LHCN-M2 (cell line): ENCODE measurements at places on chromosomes 7 and 10.

DNA sequence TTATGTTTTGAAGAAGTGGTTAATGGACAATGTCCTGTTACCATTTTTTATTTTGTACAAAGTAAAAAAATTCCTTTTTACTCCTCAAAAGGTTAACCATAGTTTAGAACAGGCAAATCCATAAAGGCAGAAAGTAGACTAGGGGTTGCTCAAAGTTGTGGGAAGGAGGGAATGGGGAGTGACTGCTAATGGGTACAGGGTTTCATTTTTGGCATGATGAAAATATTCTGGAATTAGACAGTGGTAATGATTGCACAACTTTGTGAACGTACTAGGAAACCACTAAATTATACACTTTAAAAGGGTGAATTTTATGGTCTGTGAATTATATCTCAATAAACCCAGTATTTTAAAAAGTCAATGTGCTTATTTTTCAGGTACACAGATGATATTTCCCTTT, 35.4 kb upstream of the CDK14 start:
- peak; percentile 52 for DNase-seq

- no peak for DNase-seq
These were observed 254.5 kb upstream of the RNF32 start for GRCh38 chr7:156386097-156386496.

- peak; percentile 88 for DNase-seq
These were observed 256.4 kb downstream of the KIAA1217 start for GRCh38 chr10:24465124-24465874.

GRCh38 chr7:156151078-156151477, 338.8 kb upstream of the SHH start:
- DNase-seq = no peak

GRCh38 chr7:138935465-138936011, 45.7 kb downstream of the KIAA1549 start:
- peak; percentile 96 for DNase-seq

GRCh38 chr7:22629056-22629455, 97.9 kb upstream of the IL6 start:
- DNase-seq = no peak

- no peak for DNase-seq
These were observed 103.5 kb upstream of the FAM20C start for GRCh38 chr7:88927-89231.

DNA sequence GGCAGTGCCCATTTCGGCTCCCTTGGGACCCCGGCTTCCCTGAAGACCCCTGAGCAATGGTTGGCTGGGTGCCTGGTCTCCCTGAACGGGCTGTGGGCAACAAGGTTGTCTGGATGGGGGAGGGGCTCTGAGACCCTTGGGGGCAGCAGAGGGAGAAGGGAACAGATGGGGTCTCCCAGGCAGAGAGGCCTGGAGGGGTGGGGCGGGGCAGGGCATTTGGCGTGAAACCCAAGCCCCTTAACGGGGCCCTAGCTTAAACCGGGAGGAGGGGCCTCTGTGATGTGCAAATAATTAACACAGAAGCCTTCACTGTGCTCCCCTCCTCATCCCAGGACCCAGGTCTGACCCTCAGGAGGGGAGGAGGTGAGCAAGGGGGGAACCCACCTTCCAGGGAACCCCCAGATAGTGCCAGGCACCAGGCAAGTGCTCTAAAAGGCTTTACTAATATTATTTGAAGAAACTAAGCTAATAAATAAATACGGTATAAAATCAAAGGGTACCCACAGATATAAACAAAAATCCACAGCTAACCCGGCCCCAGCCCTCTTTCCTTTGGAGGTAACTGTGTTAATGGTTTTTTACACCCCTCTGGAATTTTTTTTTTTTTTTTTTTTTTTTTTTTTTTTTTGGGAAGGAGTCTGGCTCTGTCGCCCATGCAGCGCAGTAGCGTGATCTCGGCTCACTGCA, 170.8 kb downstream of the RNF216 start:
- DNase-seq = no peak

DNA sequence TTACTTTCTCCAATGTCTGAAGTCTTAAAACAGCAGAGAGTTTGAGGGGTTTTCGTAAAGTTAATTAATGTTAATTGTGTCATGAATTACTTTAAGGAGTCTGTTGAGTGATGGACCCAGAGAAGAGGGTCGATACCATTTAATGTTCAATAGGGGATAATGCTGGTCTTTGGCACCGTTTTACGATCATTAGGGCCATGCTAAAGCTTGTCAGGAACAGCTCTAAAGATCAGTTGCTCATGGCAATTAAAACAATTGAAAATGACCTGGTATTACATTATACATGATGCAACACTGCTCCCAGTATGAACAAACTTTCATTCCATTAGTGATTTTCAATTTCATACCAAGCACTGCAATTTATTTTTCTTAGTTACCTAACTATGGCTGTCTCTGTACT, 296.9 kb downstream of the ETV1 start:
- no peak for DNase-seq

DNA sequence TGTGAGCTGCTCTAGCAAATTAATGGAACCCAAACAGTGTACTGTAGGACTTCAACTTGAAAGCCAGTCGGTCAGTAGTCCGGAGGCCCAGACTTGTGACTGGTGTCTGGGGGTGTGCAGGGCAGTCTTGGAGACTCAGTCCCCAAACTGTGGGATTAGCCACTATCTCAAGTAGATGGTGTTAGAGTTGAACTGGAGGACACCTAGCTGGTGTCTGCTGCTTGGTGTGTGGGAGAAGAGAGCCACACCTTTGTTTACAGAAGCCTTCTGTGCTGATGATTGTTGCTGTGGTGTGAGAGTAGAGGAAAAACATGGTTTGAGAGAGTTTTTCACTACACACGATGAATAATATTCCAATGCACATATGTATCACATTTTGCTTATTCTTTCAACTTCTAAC, 47.4 kb downstream of the CUL2 start:
- no peak for DNase-seq

- DNase-seq = no peak
These were observed 68.5 kb downstream of the AP3M1 start for GRCh38 chr10:74081941-74082718.

- DNase-seq = peak; percentile 90
These were observed 31.6 kb downstream of the TMEM120A start for GRCh38 chr7:75962607-75963380.

DNA sequence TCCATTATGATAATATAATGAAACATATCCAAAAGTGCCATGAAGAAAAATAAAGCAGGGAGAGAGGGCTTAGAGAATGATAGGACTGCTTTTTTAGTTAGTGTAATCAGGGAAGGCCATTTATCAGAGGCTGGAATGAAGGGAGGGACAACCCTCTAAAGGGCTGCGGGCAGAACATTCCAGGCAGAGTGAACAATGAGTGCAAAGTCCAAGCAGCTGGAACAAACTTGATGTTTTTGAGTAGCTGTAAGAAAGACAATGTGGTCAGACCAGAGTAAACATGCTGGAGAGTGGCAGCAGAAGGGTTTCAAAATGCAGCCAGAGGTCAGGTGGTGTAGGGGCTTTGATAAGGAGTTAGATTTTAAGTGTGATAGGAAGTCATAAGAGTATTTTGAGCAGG, 65.6 kb upstream of the CCDC6 start:
- peak; percentile 56 for DNase-seq

DNA sequence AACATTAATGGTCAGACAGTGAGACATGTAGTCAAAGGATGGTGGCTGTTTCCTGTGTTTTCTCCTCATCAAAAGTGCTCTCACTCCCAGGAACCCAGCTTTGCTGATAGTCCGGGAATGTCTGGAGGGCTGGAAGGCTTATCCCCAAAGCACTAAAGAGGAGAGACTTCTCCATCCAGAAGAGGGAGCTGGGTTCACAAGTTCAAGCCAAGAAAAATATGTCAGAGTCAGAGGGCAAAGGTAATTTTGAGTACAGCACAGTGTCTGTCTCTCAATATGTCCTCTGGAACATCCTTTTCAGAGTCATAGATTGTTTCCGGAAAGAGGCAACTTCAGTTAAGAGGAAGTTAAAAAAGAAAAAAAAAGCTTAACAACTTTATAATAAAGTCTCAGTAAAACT, 281.5 kb upstream of the PHYHIPL start:
- DNase-seq = peak; percentile 41

- no peak for DNase-seq
These were observed 34.1 kb upstream of the MALRD1 start for GRCh38 chr10:19014498-19014897.
